ENCODE measurements at places on chromosomes 4 and X.

DNA sequence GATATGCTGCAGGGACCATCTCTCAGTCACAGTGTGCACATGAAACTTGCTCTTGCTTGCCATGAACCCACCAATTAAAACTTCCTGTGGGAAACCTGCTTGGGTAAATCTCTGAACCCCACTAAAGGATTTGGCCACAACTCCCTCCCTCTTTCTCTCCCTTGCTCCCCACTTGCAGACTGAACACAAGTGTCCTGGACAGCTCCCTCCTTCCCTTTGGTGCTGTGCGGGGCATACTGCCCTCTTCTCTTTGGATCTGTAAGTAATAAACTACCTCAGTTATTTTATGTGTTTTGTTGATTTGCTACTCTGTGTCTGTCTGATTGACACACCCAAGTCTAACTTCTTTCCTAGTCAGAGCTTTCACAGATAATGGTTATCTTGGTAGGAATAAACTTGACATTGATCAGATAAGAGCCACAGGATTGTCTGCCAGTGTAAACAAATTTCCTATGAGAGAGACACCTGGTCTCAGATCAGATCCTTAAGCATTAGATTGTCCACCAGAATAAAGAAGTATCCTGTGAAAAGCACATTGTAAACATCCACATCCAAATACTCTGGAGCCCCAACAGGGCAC lies 41.8 kb downstream of the SULT1E1 start:
- DNase-seq = no peak

DNA sequence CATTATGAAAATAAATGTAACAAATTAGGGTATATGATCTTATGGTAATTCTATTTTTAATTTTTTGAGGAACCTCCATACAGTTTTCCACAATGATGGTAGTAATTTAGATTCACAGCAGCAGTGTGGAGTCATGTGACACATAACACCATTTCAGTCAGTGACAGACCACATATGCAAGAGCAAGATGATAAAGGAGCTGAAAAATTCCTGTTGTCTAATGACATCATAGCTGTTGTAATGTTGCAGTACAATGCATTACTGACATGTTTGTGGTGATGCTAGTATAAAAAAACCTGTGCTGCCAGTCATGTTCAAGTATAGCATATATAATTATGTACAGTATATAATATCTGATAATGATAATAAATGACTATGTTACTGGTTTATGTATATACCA lies 28.5 kb downstream of the EMCN start:
- DNase-seq = no peak

DNA sequence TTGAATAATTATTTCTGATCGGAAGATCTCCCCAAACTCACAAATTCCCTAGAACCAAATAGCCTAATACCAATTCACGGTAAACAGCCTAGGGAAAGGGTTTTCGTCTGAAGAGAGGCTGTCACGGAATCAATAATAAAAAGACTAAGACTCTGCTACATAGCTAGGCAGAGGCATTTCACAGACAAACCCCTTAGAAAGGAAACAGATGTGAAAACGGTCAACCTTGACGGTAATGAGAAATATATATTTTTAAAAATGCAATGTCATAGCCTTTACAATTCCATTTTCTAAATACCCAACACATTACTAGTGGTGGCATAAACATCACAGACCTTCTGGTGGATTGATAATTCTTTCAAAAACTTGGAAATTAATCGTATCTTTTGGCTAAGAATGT lies 28.4 kb downstream of the PROM1 start:
- no peak for DNase-seq

DNA sequence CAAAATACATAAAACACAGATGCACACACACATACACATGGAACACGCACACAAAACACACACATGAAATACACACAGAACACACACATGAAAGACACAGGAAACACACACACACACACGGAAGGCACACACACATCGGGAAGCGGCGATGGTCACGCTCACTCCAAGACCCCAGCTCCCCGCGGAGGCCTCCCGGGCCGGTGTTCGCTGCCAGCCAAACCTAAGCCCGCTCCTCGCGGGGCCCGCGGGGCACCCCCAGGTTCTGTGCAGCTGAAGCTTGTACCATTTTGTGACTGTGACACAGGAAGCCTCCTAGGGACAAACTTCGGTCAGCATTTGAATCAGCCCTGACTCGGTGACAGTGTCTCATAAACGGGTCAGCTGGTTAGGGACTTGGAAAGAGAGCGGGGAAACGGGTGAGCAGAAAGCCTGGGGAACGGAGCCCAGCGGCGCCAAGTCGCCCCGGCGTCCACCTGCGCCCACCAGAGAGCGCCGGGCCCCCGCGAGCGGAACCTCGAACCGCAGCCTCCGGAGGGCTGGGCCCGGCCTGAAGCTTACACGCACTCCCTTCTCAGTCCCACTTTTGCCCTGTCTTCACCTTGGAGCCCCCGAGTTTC lies 32.1 kb downstream of the F11 start:
- no peak for DNase-seq

DNA sequence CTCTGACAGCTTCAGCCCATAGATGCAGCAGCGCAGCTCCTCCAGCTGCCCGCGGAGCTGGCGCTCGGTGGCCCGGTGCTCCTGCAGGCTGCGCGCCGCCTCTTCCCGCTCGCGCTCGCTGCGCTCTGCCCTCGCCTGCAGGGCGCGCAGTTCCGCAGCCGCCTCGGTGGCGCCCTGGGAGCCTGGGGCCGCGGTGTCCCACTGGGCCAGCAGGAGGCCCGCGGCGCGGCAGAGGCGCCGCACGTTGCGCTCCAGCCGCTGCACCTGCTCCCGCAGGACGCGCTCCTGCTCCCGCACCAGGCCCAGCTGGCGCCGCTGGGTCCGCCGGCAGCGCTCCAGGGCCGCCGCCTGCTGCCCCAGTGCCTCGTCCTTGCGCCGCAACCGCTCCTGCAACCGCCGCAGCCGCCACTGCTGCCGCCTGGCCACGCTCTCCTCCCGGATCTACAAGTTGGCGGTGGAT lies 10.1 kb downstream of the C4orf50 start:
- DNase-seq = peak; percentile 58

DNA sequence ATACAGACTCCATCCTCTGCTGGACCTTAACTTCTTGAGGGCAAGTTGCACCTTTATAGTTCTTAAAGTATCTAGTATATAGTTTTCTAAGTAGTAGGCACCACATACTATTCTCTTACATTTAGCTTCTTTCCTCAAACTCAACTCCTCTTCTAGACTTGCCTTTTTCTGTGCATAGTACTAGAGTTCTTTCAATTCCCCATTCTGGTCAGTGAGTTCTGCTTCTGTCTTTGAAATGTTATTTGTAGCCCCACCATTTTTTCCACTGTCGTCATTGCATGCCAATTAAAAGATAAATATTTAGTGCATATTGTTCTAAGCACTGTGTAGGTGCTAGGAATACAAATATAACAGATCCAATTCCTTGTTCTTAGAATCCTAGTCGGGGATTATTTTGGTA lies 31.6 kb downstream of the CDKL5 start:
- DNase-seq = no peak

DNA sequence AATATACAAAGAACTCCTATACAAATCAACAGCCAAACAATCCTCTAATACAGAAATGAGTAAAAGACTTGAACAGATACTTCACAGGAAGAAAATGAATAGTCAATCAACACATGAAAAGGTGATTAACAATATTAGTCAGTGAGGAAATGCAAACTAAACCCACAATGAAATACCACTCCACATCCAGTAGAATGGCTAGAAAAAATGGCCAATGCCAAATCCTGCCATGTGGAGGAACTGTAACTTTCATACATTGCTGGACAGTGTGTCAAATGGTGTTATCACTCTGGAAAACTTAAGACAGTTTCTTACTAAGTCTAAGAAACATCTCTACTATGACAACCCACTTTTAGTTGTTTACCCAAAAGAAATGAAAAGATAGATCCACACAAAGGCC lies 59.5 kb downstream of the NSG1 start:
- DNase-seq = no peak

- peak; percentile 66 for DNase-seq
These were observed at the start of gene STS for GRCh38 chrX:7147413-7147977. Gene STS (plus strand): TSS chrX:7147712. CDS start chrX:7253200, 105,488 bp downstream.

GRCh38 chr4:131613086-131613823 lies 1535.8 kb upstream of the PCDH10 start:
- no peak for DNase-seq

DNA sequence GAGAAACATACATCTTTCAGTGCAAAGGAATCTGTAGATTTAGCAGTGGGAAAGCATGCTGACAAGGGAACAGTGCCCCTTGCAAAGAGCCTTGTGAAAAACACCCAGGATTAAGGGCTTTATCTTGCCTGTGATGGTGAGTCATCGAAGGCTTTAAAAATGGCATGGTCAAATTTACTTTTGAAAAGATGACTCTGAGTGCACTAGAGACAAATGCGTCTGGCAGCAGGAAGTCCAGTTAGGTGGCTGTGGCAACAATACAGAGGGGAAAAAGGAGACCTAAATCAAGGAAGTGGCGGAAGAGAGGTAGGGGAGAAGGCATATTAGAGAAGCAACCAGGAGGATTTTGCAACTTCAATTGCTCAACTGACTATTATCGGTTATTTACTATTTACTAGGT lies 472.6 kb upstream of the CPEB2 start:
- DNase-seq = peak; percentile 58

DNA sequence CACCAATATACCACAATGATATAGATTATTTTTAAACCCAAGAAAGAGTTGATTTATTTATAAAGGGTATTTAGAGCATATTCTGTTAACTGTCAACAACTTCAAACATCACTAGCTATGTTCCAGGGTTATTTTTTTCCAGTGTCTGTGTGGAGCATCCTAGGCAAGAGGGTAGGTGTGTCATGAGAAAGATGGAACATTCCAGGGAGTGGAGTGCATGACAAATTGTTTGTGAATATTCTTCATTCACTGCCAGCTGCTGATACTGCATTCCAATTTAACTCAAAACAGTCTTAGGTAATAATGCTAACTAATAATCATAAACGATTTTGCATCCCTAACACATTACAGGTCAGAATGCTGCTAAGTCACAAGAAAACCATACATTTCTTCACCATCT lies 148.7 kb upstream of the RASGEF1B start:
- DNase-seq = no peak

GRCh38 chr4:3572363-3572762 lies 40.1 kb upstream of the LRPAP1 start:
- DNase-seq = peak; percentile 0

GRCh38 chr4:105831189-105831588 lies 64.1 kb upstream of the NPNT start:
- DNase-seq = no peak

GRCh38 chr4:169254546-169254983 lies 16.2 kb downstream of the SH3RF1 start:
- no peak for DNase-seq

GRCh38 chr4:48780865-48781214 lies 761 bp upstream of the FRYL start:
- no peak for DNase-seq

DNA sequence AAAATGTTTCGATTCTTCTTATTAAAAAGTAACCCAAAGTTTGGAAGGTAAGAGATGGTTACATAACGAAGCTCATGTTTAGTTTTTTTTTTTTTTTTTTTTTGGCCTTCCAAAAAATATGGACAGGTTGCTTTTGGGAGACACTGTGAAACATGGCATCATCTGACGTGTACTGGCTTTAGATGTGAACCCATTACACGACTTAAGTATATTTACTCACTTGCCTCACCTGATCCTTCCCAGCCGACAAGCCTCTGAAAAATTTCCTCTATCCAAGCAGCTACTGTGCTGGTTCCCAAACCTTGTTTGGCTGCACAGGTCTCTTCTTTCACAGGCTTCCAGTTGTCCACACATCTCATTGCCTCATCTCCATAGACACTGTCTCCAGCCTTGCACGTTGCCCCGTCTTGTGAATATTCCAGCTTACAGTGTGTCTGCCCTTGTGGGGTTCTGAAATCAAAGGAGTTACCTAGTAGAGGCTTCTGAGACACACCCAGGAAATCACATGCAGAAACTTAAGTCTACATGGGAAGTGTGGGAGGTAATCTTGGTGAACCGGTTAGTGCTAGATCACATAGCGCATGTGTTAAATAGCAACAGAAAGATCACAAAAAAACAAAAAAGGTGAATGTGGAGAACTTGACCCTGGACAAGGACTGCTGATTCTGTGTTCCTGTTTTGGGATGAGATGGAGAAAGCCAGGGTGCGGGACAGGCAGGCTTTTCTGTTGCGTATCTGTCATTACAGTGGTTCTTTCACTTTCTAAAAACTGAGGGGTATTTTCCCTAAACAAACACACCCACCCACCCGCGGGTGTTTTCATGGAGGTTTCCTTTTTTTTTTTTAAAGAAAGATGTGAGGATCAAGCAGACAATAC lies 328.6 kb downstream of the ARHGAP10 start:
- DNase-seq = peak; percentile 13

DNA sequence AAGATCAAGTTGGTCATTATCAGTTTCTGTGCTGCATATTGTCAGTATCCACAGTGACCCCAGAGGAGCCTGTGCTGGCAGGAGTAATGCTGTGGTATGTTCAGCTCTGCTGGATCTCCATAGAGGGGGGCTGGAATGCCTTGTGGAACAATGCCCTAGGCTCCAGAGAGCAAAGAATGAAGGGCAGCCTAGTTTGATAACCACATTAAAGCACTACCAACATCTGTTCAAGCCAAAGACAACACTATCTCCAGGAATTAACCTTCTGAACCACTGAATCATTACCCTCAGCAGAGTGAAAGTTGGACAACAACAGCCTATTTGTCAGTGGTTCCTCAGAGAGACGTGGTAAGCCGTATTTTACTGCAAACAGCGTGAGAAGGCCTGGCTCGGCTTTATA lies 192.3 kb upstream of the CXorf66 start:
- DNase-seq = no peak

DNA sequence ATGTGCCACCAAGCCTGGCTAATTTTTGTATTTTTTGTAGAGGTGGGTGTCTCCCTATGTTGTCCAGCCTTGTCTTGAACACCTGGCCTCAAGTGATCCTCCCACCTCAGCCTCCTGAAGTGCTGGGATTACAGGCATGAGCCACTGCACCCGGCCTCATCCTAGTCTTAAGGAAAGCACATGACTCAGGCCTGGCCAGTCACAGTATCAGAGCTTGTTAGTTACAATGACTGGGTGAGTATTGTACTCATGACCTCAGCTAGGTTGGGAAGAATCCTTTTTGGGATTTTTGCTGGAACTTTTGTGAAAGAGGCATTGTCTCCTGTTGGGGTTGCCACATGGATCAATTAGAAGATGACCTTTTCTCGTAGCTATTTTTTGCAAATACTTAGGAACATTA lies 292.8 kb downstream of the RAPGEF2 start:
- no peak for DNase-seq

Measured in NCI-H82 (cell line).